ENCODE measurements at places on chromosomes 4 and X.

DNA sequence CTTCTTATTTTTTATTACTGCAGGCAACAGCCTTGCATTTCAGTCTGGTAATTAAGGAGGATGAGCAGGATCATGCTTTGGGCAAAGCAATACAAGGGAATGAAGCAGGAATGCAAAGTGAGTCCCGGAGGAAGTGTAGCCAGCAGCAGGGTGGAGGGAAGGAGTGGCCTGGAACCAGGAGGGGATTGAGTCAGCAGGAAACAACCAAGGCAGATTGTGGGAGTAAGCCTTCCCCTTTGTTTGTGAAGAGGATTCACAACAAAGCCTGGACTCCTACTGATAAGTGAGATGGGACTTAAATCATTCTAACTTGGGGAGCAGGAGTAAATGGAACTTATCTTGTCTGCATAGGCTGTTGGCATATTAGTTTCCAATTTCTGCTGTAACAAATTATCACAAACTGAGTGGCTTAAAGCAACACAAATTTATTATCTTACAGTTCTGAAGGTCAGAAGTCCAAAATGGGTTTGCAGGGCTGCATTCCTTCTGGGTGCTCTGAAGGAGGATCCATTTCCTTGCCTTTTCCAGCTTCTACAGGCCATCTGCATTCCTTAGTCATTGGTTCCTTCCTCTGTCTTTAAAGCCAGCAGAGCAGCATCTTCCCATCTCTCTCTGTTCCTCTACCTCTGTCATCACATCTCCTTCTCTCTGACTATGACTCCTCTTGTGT lies 93.2 kb upstream of the AP1S2 start:
- DNase-seq = peak; percentile 59

DNA sequence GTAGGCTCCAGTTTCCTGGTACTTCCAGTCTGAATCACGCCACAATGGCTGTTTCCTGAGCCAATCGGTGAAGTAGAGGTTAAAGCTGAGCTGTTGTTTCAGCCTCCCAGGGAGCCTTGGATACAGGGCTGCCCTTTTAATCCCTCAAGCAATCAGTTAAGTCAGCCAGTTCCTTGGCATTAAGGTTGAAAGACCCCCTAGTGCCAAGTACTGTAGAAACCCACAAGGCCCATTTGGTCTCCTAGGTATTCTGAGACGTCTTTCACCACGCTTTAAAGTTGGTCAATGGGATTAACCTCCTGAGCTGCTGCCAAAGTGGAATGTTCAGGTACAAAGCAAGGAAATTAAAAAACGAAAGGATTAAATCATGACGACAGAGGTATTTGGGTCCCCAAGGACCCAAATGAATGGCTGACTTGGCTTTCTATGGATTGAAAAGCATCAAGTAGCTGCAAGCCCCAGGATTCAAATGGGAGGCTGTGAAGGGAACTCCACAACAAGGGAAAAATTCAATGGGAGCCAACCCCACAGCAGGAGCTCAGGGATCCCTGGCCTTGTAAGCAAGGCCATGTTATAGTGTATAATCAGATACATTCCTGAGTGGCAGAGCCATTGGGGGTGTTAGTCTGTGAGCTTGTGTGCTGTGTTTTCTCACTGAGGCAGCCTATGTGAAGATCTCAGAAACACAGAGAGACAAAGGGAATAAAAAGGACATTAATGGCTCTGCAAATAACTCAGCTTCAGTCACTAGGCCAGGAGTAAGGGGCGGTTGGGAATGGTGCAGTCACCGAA lies 86.0 kb downstream of the ATG4A start:
- no peak for DNase-seq

DNA sequence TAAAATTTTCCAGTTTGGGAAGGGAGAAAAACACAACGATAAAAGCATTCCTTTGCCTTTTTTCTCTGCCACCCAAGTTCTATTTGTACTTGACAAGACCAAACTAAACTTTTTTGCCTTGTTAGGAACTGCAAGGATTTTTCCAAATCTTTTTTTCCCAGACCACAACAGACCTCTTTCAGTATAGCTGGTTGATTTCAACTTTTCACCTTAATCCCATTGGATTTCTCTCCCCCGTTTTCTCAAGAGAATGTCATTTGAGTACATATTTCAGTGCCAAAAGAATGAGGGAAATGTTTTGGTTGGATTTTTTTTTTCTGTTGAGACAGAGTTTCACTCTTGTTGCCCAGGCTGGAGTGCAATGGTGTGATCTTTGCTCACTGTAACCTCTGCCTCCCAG lies 18.5 kb upstream of the SGMS2 start:
- DNase-seq = peak; percentile 35

DNA sequence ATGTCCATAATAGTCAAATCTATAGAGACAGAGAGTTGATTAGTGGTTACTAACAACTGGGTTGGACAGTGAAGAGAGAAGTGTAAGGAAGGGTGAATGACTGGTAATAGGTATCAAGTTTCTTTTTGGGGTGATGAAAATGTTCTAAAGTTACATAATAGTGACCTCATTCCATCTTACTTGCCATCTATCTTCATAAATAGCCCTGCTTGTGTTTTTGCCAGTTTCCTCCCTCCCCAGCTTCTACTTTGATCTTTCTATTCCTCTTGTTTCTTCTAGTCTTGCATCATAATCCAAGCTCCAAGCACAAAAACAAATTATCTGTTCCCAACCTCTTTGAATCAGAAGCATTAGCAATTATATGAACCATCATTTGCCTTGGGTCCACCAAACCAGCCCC lies 40.2 kb upstream of the TET2 start:
- DNase-seq = peak; percentile 53

- peak; percentile 52 for DNase-seq
These were observed 30.7 kb downstream of the SPARCL1 start for GRCh38 chr4:87498446-87498900.

DNA sequence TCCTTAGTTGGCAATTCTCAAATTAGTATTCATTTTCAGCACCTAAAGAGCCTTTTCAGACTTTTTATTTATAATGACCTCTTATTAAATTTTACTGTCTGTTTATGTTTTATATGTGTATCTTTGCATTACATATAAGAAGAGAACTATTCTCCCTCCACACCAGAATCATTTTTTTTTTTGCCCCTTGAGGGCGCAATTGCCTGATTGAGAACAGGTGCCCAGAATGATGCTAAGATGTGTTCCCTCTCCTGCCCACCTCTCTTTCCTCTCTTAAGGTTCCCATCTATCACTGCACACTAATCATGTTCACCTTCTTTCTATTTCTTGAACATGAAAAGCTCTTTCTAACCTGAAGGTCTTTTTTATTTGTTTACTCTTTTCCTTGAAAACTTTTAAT lies 44.2 kb upstream of the ADAM29 start:
- peak; percentile 1 for DNase-seq

- DNase-seq = no peak
These were observed 2.9 kb downstream of the GNRHR start for GRCh38 chr4:67751260-67751659.

DNA sequence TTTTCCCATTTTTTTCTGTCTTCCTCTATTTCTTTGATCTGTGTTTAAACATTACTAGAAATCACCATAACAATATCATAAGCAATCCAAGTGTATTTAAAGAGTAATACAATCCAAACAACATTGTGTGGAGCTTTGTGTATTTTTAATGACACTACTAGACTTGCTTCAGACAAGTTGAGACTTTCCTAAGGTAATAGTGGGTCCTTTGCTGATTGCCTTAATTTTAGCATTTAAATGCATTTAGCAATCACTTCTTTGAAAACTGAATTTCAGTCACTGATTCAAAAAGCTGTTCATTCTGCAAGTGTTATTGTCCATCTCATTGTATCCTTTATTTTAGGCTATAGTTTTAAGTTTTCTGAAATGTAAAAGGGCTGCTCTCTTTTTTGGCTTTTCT lies 804.8 kb downstream of the ADGRL3 start:
- no peak for DNase-seq

DNA sequence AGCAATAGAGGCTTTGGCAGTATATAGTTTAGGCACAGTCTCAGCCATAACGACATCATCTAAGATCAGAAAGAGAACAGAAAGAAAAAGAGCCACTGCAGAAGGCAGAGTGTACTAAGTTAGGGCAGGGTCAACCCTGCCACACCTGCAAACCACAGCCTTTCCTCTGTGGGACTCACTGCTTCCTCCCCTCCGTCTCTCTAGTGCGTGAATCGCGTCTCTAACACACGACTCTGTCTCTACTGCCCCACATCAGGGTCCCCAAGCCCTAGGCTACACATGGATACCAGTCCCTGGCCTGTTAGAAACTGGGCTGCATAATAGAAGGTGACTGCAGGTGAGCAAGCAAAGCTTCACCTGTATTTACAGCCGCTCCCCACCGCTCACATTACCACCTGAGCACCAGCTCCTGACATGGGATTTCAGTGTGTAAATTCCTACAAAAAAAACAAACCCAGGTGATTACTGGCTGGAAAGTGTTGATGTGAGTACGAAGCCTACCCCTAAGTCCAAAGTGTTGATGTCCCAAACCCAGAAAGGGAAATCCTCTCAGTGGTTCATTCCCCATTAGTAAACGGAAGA lies 128.9 kb downstream of the PRKX start:
- no peak for DNase-seq

DNA sequence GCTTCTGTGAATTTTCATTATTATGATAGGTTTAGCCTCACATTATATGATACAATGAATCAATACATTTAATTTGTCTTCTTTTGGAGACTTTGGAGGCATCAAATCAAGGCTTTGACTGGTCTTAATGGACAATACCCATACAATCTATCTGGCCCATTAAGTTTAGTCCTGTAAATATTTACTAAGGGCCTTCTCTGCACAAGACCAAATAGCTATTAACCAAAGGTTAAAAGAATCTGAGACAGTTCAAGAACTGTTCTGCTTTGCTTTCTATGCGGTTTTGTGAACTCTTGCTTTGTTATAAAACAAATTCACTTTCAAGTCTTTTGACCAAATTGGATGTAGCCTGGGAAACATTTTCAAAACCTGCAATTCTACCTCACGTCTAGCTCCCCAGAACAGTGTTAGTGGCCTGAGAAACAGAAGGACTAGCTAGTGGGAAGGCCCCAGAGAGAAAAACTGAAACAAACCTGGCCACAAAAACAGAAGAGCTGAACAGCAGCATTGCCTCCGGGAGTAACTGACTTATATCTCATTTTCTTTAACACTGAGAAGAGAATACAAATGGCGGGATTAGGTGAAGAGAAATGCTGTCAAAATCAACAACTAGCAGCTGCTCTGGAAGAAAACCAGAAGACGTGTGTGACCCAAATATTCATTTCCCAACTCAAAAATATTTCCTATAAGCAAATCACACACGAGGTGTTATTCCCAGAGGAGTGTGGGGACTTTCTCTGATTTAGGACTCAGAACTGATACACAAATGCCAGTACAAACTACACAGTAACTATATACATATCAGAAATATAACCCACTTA lies 548 bp downstream of the TLR1 start:
- DNase-seq = no peak

DNA sequence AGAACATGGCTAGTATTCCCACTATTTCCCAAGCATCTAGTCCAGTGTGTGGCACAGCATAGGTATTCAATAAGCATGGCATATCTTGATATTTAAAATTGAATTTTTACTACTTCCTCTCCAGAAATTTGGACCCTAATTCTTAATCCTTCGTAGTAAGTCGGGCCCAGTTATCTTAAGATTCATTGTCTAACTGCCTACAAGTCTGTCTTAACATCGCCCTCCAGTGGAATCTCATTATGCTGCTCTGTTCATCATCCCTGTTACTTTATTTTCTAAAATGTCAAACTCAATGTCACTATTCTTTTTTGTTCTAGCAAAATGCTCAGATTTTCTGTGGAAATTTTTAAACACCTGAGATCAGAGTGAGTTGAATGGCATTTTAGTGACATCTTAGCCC lies 606.2 kb downstream of the KLHL13 start:
- no peak for DNase-seq

DNA sequence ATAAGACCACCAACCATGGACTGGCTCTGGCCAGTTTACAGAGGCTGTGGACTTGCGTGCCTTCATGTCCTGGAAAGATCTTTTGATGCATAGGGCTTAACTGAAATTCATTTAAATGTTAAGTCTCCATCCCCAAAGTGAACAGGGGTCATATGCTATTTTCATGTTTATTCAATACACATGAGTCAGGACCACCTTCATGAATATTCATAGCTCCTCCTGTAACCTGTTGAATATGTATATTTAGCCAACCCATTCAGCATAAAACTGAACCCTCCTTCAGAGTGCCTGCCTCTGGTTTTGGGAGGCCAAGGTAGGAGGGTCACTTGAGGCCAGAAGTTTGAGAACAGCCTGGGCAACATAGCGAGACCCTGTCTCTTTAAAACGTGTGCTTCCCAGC lies 7.1 kb downstream of the CTPS2 start:
- no peak for DNase-seq

DNA sequence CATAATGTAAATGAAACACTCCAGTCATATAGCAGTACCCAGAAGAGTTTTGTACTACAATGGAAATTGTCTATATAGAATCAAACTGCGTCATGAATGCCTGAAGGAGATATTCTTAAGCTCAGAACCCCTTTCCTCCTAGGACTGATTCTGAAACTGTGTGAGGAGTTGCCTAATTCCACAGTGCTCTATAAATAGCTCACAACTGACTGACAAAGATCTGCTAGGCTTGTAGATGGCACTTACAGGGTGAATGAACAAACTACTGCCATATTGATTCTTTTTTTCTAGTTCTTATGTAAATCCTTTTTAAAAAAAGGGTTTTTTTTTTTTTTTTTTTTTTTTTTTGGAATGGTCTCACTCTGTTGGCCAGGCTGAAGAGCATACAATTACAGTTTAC lies 30.1 kb upstream of the UGT2B17 start:
- DNase-seq = peak; percentile 1

DNA sequence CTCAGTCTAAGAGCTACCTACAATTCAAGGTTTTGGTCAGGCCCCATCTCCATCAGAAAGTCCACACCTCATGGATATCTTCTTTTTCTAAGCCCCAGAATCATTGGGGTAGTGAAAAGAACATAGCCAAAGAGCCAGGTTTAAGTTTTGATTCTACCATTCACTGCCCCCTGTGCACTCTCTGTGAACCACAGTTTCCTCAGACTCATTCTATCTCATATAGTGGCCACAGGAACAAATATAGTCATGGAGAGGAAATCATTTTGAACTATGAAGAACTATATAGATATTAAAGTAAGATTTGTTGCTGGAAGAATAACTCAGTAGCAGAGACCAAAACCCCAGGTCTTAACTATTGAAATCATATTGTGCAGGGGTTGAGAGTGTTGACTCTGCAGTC lies 3.3 kb downstream of the SYTL5 start:
- DNase-seq = no peak

DNA sequence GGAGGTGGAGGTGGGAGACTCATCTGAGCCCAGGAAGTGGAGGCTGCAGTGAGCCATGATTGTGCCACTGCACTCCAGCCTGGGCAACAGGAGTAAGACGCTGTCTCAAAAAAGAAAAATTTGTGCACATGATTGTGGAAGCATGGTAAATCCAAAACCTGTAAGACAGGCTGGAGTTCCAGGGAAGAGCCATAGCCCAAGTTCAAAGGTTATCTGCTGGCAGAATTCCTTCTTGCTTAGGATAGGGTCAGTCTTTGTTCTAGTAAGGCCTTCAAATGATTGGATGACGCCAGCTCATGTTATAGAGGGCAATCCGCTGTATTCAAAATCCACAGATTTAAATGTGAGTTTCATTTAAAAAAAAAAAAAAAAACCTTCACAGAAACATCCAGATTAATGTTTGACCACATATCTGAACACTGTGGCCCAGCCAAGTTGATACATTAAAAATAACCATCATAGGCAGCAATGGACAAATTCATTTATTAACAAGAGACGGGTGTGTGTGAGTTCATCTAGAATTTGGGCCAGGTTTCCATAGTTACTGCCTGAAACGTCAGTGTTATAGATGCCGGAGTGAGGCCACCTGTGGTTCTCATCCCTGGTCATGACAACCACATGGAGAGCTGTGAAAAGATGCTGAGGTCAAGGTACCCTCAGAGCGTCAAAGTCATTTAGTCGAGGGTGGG lies 35.2 kb upstream of the SLC2A9 start:
- no peak for DNase-seq

- no peak for DNase-seq
These were observed 354.7 kb upstream of the SLC7A11 start for GRCh38 chr4:138596896-138597295.
